ENCODE measurements at places on chromosomes 16 and 17. TPM values are rescaled to one million over a fixed set of nuclear protein-coding genes. Genes with fewer than 3 reads are reported as not detected.

- no peak for DNase-seq
Observed at GRCh38 chr16:88343271-88343791, 39.4 kb upstream of the ZNF469 start.

DNA sequence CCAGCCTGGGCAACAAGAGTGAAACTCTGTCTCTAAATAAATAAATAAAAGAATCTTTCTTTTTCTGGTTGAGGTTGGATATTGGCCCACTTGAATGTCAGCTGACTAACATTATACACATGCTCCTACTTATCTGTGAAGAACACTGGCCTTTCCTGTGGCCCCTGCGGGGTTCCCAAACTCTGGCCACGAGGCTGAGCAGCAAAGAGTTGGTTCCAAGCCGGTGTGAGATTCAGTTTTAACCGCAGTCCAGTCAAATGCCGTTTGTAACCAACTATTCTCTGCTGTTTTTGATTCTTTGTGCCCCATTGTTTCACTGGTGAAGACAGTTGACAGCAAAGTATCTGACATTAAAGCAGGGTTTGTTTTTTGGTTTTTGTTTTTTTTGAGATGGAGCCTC is 11.2 kb downstream of the ETV4 start:
- no peak for DNase-seq

DNA sequence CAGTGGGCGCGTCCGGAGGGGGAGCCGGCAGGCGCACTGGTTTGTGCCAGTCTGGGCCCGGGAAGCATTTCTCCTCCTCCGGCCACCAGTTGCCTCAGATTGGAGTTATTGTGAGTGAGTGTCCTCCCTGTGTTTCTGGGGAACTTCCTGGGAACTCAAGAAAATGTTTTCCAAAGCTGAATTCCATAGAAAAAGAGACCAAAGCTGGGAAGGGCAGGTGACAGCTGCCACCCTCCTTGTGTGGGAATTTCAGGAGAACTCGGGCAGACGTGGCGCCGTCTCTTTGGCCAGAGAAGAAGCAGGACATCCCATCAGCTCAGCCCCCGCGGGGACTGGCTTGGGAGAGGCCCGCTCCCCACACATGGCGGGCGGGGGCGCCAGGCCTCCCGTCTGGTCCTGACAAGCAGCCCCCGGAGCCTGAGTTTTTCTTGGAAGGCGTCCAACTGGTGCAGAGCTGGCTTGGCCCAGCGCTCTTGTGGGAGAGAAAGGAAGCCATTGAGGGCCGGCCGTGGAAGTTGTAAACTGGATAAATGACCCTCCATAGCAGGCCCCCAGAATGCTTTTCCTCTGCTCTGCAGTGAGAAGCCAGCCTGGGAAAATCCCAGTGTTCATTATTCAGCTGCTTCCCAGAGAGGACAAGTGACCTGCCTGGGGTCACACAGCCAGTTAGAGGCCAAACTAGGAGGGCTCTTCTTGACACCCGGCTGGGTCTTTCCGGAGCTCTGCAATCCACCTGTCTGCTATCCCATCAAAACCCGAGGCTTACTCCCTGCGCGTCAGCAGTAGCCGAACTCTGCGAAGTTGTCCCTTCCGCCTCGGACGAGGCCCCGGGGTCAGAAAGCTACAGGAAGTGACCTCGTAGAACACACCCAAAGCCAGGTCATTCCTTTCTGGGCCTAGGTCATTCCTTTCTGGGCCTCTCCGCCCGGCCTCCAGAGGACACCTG is 39.2 kb upstream of the GSE1 start:
- no peak for DNase-seq

GRCh38 chr17:82772026-82772425 is 20.2 kb downstream of the TBCD start:
- no peak for DNase-seq

DNA sequence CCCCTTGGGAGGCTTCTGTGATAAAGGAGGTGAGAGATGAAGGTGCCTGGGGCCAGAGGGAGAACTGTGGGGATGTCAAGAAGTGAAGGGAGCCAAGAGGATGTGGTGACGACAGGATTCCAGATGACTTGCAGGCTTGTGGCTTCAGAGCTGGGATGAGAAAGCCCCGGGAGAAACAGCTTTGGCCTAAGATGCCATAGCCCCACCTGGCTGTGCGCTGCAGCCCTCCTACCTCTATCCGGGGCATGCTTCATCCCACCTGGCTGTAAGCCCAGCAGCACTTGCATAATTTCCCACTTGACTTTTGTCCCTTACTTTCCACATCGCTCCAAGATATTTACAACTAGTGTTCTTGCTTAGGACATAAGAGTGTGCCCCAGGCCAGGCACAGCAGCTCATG is 29.3 kb downstream of the GINS3 start:
- DNase-seq, result no peak

GRCh38 chr17:74041869-74042640 is 161.4 kb upstream of the RPL38 start:
- DNase-seq, result no peak

DNA sequence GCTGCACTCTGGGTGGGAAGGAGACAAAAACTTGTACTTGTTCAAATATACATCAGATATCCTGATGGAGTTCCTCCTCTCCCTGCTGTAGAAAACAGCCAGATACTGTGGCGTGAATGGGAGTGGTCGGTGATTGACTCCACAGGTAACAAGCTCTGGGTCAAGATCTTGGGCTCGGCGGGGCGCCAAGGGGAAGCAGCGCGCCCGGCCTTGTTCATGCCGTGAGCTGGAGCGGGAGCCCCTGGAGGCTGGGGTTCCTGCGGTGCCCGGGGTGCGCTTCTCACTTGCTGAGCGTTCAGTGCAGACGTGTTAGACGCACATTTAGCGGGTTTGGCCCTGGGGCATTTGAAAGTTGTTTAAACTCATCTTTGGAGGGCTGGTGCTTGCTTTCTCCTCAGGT is 44.4 kb downstream of the BANP start:
- DNase-seq, result no peak

DNA sequence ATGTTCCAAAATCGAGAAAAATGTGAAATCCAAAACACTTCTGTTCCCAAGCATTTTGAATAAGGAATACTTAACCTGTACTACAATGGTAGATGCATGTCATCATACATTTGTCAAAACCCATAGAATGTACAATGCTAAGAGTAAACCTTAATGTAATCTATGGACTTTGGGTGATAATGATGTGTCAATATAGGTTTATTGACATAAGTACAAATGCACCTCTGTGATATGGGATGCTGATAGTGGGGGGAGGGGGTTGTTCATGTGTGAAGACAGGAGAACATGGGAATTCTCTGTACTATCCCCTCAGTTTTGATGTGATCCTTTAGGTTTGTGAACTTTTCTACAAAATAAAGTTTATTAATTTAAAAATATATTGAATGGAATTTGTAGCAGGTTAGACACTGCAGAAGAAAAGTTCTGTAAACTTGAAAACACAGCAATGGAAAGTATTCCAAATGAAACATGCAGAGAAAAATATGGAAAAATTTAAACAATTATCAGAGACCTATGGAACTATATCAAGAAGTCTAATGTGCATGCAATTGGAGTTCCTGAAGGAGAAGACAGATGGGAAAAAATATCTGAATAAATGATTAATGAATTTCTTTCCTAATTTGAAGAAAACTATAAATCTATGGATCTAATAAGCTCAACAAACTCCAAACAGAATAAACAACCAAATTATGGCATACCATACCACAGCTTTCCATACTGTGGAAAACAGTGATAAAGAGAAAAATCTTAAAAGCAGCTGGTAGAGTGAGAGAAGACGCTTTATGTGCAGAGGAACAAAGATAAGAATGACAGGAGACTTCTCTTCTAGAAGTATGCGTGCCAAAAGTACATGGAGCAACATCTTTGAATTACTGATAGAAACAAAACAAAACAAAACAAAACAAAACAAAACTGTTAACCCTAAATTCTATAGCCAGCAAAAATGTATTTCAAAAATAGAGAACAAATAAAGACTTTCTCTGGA is 34.7 kb upstream of the MSI2 start:
- no peak for DNase-seq

GRCh38 chr16:53864819-53865493 is 161.0 kb downstream of the FTO start:
- no peak for DNase-seq

DNA sequence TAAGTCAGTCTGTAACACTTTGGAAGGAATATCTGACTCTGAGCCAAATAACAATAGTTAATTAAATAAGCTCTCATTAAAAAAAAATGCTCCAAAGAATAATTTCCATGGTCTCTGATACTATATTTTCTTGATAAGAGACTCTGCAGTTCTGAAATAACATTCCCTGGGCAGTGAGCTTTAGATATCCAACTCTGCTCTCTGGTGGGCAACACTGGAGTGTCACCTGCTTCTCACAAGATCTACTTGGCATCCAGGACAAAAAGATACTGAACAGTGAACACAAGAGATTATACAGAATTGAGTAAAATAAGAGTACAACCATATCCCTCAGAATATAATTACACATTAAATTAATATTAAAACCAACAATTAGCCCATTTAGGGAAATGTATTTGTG is 13.7 kb downstream of the BLMH start:
- no peak for DNase-seq

DNA sequence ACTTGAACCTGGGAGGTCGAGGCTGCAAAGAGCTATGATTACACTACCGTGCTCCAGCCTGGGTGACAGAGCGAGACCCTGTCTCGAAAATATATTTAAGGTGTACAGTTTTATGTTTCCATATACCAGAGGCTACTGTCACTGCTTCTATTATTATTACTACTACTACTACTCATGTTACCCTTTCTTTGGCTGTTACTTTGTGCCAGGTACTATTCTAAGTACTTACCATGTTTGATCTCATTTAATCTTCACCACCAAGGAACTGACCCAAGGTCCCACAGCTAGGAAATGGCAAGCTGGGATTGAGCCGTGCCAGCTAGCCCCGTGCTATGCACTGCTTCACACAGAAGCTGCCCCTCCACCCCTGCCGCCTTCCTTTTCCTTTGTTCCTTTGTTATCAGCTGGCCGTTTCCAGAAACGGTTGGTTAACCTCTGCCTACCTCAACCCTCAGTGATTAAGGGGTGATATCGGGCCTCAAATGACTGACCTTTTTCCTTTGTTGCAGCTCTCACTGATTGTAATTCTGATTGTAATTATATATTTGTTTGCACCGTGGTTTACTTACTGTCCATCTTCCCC is 78.4 kb downstream of the ABCC1 start:
- DNase-seq, result no peak

- DNase-seq, result no peak
Observed at GRCh38 chr17:38355251-38355650, 3.6 kb downstream of the SOCS7 start.

DNA sequence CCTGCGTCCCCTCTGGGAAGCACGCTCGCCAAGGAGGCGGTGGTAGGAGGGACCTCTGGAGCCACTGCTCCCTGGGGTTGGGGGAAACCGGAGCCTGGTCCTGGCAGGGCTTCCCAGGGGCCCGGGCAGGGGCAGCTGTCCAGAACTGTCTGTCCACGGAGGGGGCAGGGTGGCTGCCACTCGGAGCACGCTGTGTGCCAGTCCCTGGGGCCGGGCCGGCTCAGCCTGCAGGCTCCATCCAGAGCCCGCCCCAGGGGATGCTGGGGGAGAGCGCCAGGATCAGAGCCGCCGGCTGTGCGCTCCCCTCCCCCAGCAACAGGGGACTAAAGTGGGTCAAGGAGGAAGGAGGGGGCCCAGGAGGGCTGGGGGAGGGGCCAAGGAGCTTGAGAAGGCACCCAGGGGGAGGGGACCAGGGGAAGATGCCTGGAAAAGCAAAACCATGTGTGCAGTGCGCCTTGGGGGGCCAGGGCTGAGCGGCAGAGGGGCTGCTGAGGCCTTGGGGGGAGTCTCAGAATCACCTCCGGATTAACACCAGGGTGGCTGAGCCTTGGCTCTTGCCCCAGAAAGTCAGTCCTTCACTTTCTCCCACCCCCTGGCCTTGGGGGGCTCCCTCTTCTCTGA is 21.3 kb downstream of the ZNF423 start:
- peak; percentile 63 for DNase-seq

- DNase-seq, result no peak
Observed at GRCh38 chr17:42538482-42538881, 2.4 kb downstream of the NAGLU start.

- DNase-seq, result no peak
Observed at GRCh38 chr17:36829676-36830075, 107.6 kb upstream of the LHX1 start.

DNA sequence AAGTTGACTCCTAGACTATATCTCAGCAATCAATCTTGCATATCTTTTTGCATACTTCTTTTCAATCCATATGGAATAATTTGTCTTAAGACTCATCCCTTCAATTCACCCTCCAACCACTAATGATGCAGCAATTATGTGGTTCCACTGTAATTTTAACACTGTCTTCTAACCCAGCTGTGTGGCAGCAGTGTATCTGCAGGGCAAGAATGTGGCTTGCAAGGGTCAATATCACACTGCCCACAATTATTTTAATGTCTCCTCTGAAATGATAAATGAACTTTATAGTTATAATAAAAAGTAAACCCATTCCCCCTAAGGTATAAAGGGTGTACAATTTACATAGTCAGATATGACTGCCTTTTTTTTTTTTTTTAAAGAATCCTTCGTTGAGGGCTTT is 48.6 kb downstream of the FTO start:
- no peak for DNase-seq

GRCh38 chr16:49345829-49346228 is 27.8 kb upstream of the C16orf78 start:
- peak; percentile 67 for DNase-seq

- no peak for DNase-seq
Observed at GRCh38 chr17:72714357-72714966, 378.0 kb downstream of the SLC39A11 start.

DNA sequence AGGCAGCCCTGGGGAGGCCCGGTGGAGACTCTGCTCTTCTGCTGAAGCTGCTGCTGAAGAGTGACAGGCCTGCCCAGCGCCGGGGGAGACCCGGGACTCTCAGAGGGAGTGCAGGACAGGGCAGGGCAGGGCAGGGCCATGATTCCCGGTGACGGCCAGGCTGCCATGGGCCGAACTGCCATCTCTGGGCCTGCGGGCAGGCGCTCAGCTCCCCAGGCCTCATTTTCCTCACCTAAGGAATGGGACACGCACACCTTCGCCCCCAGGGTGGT is 22.6 kb upstream of the SSTR5 start:
- no peak for DNase-seq

DNA sequence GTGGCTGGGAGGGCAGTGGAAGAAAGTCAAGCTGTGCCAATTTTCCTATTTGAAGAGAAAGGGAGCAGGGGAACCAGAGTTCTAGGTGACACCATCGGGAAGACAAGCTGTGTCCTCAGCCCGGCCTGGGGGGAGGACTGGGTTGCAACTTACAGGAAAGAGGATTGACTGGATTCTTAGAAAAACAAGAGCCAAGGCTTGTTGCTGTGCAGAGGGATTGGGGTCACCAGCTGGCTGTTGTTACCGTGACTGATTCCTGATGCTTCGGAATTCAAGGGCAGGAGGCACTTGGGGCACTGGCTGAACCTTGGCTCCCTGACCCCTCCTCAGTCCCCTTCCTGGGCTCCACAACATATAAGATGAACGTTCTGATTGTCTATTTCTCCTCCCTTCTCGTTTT is 16.8 kb upstream of the MMP2 start:
- no peak for DNase-seq

CLEC18C gene
- 0.18 TPM for total RNA-seq

EVI2A gene
- total RNA-seq, result 0.16 TPM

KRT39 gene
- total RNA-seq, result not detected

C1QL1 gene
- 13.4 TPM for total RNA-seq

PPP1R1B gene
- 15.2 TPM for total RNA-seq

AIPL1 gene
- 0.46 TPM for total RNA-seq

HASPIN gene
- 30.0 TPM for total RNA-seq

SEZ6L2 gene
- 64.2 TPM for total RNA-seq

HSD11B2 gene
- 33.4 TPM for total RNA-seq

LRRC46 gene
- total RNA-seq, result 0.09 TPM

COPZ2 gene
- not detected for total RNA-seq

PYDC1 gene
- total RNA-seq, result 9.5 TPM

CLDN7 gene
- 131 TPM for total RNA-seq

Measured in WTC11 (cell line).